CD4-positive, CD25-positive, alpha-beta regulatory T cell (primary cell): ENCODE measurements at places on chromosomes 1 and 21. TPM values are rescaled to one million over a fixed set of nuclear protein-coding genes. Genes with fewer than 3 reads are reported as not detected.
A peak's percentile ranks its signal among the peaks of the same experiment; 100 is the strongest.

BARHL2 gene
- total RNA-seq, result not detected

OR2G6 gene
- not detected for total RNA-seq

GBP4 gene
- 64.4 TPM for total RNA-seq

REN gene
- not detected for total RNA-seq

MRAP gene
- total RNA-seq, result not detected

HCRTR1 gene
- not detected for total RNA-seq

RGSL1 gene
- not detected for total RNA-seq

PPIH gene
- total RNA-seq, result 29.6 TPM

PDE9A gene
- total RNA-seq, result 7.3 TPM

TBX19 gene
- total RNA-seq, result 3.8 TPM

HAPLN2 gene
- not detected for total RNA-seq

THEM5 gene
- total RNA-seq, result not detected

- DNase-seq, result peak; percentile 50
These were observed 169.9 kb downstream of the LRRC7 start for GRCh38 chr1:69737527-69738185.

- no peak for DNase-seq
These were observed 181.2 kb downstream of the DPYD start for GRCh38 chr1:97739596-97740103.

GRCh38 chr1:3545363-3546047 lies 65.8 kb downstream of the MEGF6 start:
- no peak for DNase-seq

- peak; percentile 12 for DNase-seq
These were observed 2.2 kb downstream of the CACNA1E start for GRCh38 chr1:181485287-181486097.

DNA sequence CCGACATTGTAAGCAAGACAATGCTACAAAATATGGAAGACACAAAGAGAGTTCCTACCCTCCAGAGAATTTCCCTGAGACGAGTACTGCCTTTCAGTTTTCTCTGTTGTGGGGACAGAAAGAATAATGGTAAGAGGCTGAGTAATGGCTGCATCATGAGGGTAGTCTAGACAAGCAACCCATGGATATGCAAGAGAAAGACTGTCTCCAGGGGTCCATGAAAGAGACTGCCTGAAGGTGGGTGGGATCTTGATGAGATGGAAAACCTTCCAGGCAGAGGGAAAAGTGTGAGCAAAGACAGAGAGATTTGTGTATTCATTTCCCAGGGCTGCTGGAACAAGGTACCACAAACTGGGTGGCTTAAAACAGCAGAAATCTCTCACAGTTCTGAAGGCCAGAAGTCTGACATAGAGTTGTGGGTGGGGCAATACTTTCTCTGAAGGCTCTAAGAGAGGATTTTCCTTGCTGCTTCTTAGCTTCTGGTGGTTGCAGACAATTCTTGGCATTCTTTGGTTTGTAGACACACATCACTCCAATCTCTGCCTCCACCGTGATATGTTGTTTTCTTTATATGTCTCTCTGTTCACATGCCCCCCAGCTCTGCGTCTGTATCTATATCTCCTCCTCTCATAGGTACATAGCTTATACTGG lies 41.4 kb downstream of the ANP32E start:
- no peak for DNase-seq

GRCh38 chr21:15071009-15071408 lies 6.2 kb upstream of the NRIP1 start:
- no peak for DNase-seq

GRCh38 chr1:225343618-225344017 lies 84.2 kb downstream of the LBR start:
- DNase-seq, result peak; percentile 6

GRCh38 chr21:37737996-37738395 lies 178.3 kb downstream of the KCNJ6 start:
- DNase-seq, result no peak

GRCh38 chr1:162177126-162177525 lies 107.6 kb downstream of the NOS1AP start:
- DNase-seq, result no peak

- DNase-seq, result no peak
These were observed 175.4 kb downstream of the NTMT2 start for GRCh38 chr1:170321113-170321512.

DNA sequence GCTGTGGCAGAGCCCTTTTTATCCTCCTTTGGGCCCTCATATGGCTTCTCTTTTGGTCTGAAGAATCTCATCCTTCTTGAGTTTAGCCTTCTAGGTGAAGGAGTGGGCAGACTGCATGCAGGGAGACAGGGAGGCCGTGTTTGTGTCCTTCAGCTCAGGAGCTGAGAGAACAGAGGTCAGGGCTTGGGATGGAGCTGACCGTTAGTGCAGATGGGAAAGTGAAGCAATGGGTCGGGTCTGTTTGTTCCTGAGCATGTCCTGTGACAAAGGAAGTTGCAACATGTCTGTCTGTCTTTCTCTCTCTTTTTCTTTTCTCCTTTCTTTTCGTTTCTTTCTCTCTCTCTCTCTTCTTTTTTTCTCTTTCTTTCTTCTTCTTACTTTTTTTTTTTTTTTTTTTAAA lies 14.9 kb downstream of the MAPKAPK2 start:
- no peak for DNase-seq

- DNase-seq, result no peak
These were observed 43.1 kb downstream of the CD55 start for GRCh38 chr1:207364614-207365013.

GRCh38 chr21:46268371-46268770 lies 17.0 kb downstream of the MCM3AP start:
- no peak for DNase-seq

- DNase-seq, result no peak
These were observed 111.6 kb upstream of the PPP2R5A start for GRCh38 chr1:212173567-212173966.

GRCh38 chr1:66388913-66389312 lies 145.0 kb upstream of the SGIP1 start:
- no peak for DNase-seq

GRCh38 chr1:10868599-10868965 lies 72.1 kb upstream of the CASZ1 start:
- no peak for DNase-seq

- no peak for DNase-seq
These were observed 4.2 kb upstream of the LINGO4 start for GRCh38 chr1:151809290-151809984.

- DNase-seq, result no peak
These were observed 35.8 kb upstream of the TRIM67 start for GRCh38 chr1:231125972-231126580.

GRCh38 chr21:42467140-42467983 lies 28.7 kb downstream of the RSPH1 start:
- peak; percentile 37 for DNase-seq

GRCh38 chr1:65256860-65257708 lies 52.3 kb upstream of the DNAJC6 start:
- DNase-seq, result no peak

- no peak for DNase-seq
These were observed 30.9 kb upstream of the PWP2 start for GRCh38 chr21:44076316-44076715.

DNA sequence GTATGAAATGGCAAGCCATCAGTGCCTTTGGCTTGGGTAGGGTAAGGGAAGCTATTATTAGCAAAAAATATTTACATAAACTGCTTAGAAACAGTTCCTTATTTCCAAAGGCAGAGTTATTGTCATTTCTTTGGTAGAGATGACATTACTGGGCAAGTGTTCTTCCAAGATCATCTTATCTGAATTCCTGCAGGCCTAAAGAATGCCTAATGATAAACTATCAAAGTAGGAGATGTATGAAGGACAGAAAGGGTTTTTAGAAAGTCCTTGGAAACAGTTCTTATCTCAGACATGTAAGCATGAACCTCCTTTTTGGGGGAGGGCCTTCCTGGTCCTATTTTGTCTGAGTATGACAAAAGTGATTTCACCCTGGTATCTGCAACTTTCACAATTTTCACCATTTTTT lies 5.1 kb upstream of the FRRS1 start:
- DNase-seq, result no peak

- DNase-seq, result no peak
These were observed 1.1 kb upstream of the ZNF496 start for GRCh38 chr1:247332623-247333361.

DNA sequence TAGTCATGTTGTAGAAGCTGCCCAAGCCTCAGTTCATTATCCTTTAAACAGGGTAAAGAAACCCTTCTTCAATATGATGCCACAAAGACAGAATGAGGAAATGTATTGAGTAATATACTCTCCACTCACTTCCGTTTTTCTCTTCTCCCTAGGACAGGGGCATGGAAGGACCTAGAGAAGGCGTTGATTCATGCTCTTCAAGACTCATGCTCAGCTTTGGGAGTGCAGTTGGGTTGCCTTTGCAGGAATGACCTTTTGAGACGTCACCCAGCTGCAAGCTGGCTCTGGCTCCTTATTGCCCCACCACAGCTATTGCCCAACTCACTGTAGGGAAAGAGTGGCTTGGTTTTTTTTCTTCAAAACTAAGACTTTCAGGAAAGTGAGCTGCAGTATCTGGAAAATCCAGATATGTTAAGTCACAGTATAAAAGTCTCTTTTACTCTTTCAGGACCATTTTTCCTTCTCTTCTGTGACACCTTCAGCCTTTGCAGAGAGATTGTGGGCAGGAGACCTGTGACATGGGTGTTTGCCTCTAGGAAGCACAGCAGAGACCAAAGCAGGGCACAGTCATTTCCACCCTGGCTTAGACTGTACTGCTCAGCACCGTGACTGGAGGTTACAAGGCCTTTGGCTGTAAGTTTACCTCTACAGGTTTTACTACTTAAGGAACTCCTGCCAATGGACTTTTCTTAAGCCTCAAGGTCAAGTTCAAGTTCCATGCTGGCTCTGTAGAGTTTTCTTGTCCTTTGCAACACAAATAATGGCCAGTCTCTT lies 39.5 kb downstream of the XCL2 start:
- DNase-seq, result no peak

DNA sequence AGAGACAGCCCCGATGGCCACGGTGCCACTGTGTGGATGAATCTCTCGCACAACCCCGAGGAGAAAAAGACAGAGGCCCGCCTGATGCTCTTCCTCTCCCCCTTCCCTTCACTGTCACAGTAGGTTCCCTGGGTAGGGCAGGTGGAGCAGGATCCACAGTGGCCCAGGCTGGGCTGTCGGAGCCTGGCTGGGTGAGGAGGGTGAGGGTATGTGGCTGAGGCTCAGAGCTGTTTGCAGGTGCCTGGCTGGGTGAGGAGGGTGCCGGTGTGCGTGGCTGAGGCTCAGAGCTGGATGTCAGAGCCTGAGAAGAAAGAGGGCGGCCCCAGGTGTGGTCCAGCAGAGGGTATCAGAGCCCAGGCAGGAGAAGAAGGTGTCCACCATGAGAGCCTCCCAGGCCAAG lies 2.7 kb downstream of the CFAP74 start:
- no peak for DNase-seq

DNA sequence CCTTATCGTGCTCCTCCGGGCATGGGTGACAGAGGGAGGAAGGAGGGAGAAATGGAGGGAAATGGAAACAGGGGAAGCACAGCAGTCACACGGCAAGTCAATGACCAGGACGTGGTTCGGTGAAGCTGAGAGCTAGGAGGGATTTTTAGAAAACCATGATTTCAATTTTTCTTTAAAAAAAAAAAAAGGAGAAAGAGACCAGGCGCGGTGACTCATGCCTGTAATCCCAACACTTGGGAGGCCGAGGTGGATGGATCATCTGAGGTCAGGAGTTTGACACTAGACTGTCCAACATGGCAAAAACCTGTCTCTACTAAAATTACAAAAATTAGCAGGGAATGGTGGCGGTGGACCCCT lies 776 bp upstream of the TNFRSF9 start:
- DNase-seq, result no peak

- no peak for DNase-seq
These were observed 7.3 kb downstream of the SCYL3 start for GRCh38 chr1:169886422-169886821.

- no peak for DNase-seq
These were observed 18.4 kb downstream of the ZBTB17 start for GRCh38 chr1:15957221-15958095.

GRCh38 chr1:118210051-118210722 lies 25.2 kb upstream of the SPAG17 start:
- DNase-seq, result no peak

DNA sequence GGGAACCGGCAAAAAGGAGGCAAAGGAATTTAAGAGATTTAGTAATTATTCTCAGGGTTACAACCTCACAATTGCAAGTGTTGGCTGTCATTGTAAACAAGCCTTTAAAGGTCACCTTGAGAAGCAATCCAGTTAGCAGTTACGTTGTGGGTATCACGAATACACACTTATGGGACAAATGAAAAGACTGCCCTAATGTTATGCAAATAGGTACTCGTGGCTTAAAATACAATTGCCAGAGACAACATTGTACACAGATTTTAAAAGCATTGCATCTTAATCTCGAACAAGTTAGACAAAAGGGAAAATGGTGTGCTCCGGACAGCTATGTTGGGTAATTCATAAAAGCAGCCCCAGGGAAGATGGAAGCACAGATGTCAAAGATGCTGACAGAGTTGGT lies 120.5 kb upstream of the ZC3H12A start:
- no peak for DNase-seq

- DNase-seq, result no peak
These were observed 155.4 kb downstream of the CLEC20A start for GRCh38 chr1:178341261-178341956.

DNA sequence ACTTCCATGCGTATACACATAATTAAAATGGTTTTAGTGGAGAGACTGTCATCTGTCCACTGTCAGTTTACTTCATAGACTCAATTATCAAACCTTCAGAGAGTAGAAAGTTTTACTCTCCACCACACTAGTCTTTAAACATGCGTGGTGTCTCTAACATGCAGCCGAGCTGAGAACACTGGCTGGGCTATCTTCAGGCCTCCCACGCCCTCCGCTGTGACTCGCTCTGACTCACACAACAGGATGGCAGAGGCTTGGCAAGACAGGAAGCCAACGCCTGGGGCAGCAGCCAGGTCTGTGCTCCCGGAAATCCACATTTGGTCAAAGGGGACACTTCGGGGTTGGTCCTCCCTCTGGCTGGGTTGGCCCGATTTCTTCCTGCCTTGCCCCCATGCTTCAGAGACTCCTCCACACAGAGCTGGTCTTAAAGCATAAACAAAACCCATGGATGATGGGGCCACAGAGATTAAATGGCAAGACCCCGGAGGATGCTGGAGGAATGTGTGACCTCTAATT lies 22.7 kb upstream of the IFNGR2 start:
- peak; percentile 96 for DNase-seq

DNA sequence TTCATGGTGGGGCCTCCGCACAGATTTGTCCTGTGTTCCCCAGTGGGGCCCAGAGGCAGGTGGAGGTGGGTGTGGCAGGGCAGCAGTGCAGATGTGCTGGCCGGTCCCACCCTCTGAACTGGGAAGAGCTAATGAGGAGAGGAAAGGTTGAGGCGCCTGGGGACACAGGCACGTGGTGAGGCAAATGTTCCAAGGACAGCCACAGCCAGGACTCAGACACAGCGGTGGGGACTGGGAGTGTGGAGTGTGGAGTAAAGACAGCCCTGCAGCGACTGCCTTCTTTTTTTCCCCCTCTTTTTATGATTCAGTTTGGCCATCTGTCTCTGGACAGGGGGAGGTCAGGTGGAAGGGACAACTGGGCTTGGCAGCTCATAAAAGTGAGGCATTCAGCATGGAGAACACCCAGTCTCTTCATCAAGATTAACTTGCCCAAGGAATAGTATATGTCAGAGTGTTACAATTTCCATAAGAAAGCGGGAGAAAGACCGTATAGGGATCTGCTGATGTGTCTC lies 104.2 kb upstream of the GCLM start:
- no peak for DNase-seq
